ENCODE measurements at places on chromosomes 4 and X.

DNA sequence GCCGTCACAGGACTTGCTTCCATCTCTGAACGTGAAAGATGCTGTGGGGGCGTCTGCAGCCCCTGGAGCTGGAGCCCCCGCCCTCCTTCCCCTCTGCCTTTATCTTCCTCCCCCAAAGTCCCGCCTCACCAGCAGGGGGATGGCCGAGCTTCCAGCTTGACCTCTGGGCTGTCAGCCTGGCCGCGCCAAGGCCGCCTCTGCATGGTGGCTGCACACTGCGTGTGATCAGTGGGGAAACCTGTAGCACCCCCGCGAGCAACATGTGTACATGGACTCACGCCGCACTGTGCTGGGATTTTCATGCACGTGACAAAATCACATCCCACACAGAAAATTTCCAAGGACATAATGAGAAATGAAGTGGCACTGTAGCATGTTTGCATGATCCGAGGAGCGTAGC, 26.5 kb upstream of the PSAPL1 start:
- DNase-seq: no peak

DNA sequence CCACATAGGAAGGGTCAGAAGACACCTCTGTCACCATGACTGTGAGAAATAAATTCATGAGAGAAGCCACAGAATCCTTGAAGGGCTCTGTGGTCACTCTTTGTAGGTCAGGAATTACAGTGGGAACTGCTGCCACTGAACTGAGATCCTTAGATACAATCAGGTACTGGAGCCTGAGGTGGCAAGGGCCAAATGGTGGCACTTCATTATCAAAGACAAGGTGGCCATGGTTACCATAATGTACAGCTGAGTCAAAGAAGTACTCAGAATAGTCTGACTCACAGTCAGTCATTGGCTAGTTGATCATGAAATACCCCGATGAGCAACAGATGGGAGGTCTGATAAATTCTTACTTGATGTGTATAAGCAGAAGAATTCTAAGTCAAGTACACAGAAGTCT, 131.9 kb downstream of the RTL3 start:
- peak; percentile 31 for DNase-seq

DNA sequence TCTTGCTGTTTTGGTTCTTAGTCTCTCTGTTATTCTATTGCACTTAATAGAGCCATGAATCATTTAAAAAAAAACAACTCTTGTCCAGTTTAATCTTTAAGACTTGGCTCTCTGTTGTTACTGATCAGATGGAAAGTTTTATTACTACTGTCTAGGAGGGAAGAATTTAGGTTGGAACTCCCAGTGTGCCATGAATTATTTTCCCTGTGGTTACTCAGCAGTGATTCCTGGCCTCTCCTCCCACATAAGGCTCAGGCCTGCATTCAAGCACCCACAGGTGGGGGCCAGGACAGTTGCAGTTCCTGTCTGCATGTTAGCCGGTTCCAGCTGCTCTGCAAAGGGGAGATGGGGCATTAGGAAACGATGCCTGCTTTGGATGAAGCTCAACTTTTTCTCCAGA, 29.8 kb upstream of the ESX1 start:
- no peak for DNase-seq

GRCh38 chr4:10253765-10254164, 137.2 kb upstream of the WDR1 start:
- DNase-seq: no peak

DNA sequence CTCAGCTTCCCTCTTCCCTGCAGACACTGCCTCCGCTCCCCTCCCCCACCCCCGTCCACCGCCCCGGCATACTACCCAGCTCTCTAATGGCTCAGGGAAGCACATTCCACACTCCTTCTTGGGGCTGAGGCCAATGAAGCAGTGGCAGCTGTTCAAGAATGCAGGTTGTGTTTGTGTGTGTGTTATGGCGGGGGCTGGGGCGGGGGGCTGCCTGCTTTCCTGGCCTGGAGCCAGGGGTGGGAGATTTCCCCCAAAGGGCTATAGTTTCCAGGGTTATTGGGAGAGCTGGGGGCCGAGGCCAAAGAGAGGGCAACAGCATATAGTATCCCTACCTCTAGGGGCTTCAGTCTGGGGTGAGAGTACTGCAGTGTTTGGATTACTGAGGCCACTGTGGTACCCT, 149.4 kb downstream of the EFNB1 start:
- DNase-seq: no peak

GRCh38 chr4:16720761-16721160, 177.7 kb downstream of the LDB2 start:
- no peak for DNase-seq

- DNase-seq: no peak
Observed at GRCh38 chr4:184080674-184081073, 137.0 kb downstream of the ENPP6 start.

- DNase-seq: no peak
Observed at GRCh38 chrX:9271789-9272525, 192.9 kb upstream of the TBL1X start.

- no peak for DNase-seq
Observed at GRCh38 chr4:116389139-116389538, 696.2 kb downstream of the TRAM1L1 start.

DNA sequence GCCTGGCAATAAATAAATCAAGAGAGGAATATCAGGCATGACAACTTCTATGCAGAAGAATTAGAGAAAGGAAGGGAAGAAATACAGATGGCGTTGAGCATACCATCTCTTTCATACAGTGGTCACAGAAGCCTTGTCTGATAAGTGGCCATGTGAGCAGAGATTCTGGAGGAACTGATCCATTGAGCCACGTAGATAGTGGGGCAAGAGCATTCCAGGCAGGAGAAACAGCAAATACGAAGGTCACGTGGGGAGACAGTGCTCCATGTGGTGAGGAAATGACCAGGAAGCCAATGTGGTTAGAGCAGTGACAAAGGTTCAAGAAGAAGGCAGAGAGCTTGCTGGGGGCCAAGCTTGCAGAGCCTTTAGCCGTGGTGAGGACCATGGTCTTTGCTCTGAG, 226.7 kb upstream of the NOCT start:
- no peak for DNase-seq

- DNase-seq: peak; percentile 5
Observed at GRCh38 chr4:144355811-144356757, 215.6 kb upstream of the GYPA start.

- DNase-seq: no peak
Observed at GRCh38 chrX:131279617-131280016, 9.5 kb downstream of the IGSF1 start.

DNA sequence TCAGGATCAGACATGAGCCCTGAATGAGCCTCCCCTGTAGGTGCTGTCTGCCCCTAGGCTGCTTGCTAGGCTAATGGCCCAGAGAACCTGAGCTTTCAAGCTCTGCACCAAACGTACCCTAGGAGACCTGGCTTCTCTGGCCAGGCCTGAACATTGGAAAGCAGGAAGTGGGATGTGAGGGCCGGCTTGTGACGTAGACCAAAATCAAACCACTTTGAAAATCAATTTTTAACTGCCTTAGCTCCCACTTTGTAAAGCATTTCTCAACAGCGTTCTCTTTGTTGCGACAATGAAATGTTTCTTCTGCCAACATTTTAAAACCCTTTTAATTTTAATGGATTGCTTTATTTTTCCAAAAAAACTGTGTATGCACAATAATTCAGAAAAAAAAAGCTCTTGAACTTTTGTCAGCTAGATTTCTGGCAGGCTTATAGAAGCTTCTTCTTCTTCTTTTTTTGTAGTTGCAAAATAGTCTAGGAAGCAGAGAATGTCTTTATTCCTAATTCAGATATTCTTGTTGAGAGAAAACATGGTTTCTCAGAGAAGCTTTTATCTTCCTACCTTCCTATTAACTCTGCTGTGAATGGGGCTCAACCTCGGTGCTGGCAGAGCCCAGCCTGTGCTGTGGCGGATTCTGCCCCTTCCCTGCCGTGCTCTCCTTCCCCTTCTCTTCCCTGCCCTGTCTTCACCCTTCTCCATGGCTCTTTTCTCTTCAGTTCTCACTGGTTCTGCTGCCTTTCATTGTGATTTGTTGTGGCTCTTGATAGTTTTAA, 145.2 kb upstream of the SFRP2 start:
- no peak for DNase-seq

GRCh38 chr4:108370291-108371141, 201.8 kb upstream of the LEF1 start:
- DNase-seq: peak; percentile 46

GRCh38 chr4:108355186-108355901, 186.6 kb upstream of the LEF1 start:
- DNase-seq: peak; percentile 18

- DNase-seq: no peak
Observed at GRCh38 chr4:24144381-24144780, 254.5 kb upstream of the PPARGC1A start.

Measured in activated CD4-positive, alpha-beta T cell treated with anti-CD3 and anti-CD28 coated beads for 48 hours (primary cell).